ENCODE measurements at places on chromosomes 7 and 10.

- peaks cover 8% of the 10 kb centered on the region for H3K27me3 ChIP-seq
- DNase-seq = no peak
- no peak overlapping the region for H3K4me3 ChIP-seq
- no peak overlapping the region for H3K27ac ChIP-seq
Measured at GRCh38 chr10:104288355-104288754, 19.4 kb downstream of the GSTO2 start.

GRCh38 chr7:103637726-103638125, 191.7 kb upstream of the SLC26A5 start:
- no peaks in the 10 kb centered on the region for H3K27me3 ChIP-seq
- H3K36me3 ChIP-seq = no peaks in the 10 kb centered on the region
- no peak overlapping the region for H3K27ac ChIP-seq
- DNase-seq = no peak
- H3K4me1 ChIP-seq = no peaks in the 10 kb centered on the region
- no peak overlapping the region for H3K4me3 ChIP-seq

DNA sequence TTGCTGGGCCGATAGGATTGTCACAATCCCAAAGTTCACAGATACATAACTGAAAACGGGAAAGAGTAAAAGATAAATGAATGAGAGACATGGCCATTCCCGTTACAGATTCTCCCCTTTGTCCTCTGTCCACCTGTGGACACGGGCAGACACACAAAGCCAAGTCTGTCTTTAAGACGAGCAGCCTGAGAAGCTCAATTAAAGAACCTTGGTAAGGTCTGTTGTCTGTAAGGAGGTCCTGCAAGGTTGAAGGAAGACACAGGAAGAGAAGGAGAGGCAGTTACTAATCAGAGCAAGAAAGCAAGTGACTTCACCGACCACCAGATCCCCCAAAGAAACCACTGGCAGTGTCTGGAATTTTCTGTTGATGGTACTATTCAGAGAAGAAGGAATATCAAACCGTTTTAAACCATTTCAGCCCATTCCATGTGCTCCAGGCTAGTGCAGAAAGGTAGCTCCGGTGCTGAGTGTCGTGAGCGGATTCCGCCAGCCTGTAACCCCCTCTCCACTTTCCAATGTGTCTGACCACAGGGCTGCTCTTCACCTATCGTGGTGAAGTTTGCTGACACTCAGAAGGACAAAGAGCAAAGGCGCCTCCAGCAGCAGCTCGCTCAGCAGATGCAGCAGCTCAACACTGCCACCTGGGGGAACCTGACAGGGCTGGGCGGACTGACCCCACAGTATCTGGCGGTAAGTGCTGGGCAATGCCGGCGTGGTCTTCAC, 252.6 kb downstream of the CELF2 start:
- no peaks in the 10 kb centered on the region for H3K27me3 ChIP-seq
- peak; percentile 76 for DNase-seq
- peaks cover 9% of the 10 kb centered on the region for H3K36me3 ChIP-seq
- H3K4me1 ChIP-seq = peaks cover 16% of the 10 kb centered on the region
- no peak overlapping the region for H3K27ac ChIP-seq

DNA sequence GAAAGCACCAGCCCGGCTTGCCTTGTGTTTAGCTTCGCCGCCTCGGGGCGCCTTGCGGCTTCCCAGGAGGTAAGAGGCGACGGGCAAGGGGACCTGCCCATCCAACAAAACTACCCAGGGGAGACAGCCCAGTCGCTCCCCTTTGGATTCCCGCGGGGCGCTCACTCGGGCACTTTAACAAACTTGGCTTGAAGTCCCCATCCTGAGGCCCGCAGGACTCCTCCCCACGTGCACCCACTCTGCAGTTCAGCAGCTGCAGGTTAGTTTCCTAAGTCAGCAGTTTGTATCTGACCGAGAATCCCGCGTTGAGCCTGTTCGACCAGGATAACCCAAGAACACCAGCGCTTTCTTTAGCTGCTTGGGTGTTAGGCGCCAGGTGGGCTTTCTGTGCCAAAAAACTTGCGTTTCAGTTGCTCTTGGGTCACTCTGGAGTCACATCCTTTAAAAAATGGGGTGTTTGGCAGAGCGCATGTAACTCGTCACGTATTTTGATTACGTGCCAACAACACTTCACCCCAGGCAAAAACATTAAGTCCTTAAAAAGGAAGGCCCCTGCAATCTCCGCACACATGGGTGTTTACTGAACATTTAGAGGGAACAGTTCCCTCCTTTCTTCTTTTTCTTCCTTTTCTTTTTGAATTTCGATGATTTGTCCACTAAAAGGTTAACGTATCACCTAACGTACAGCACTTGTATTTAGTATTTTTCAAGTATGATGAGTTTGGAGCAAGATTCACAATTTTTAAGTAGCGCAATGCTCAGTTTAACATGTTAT, 876 bp downstream of the DNAH11 start:
- H3K4me3 ChIP-seq = peak overlapping the region; percentile 79
- H3K4me1 ChIP-seq = peaks cover 3% of the 10 kb centered on the region
- H3K27me3 ChIP-seq = peaks cover 75% of the 10 kb centered on the region
- no peaks in the 10 kb centered on the region for H3K36me3 ChIP-seq

- no peak for DNase-seq
- no peak overlapping the region for H3K27ac ChIP-seq
- no peak overlapping the region for H3K4me3 ChIP-seq
- no peaks in the 10 kb centered on the region for H3K4me1 ChIP-seq
- H3K36me3 ChIP-seq = no peaks in the 10 kb centered on the region
- no peaks in the 10 kb centered on the region for H3K27me3 ChIP-seq
Measured at GRCh38 chr10:98971464-98971863, 264.2 kb downstream of the HPSE2 start.

DNA sequence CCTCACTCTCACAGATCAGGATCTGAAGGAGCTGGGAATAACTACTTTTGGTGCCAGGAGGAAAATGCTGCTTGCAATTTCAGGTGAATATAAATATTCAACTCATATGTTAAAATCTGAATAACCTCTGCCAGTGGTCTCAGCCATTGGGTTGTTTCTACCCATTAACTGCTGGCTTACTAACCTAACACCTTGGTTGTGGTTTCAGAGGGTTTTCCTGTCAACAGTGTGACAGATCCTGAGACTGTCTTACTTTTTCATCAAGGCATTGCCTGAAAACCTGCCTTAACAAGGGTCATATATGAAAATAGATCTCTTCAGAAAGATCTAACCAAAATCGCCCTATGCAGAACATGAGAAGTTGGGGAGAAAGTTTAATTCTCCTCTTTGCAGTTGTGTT, 307.7 kb downstream of the BICC1 start:
- no peak for DNase-seq
- peaks cover 21% of the 10 kb centered on the region for H3K4me1 ChIP-seq
- H3K36me3 ChIP-seq = no peaks in the 10 kb centered on the region
- H3K4me3 ChIP-seq = no peak overlapping the region
- H3K27me3 ChIP-seq = no peaks in the 10 kb centered on the region

DNA sequence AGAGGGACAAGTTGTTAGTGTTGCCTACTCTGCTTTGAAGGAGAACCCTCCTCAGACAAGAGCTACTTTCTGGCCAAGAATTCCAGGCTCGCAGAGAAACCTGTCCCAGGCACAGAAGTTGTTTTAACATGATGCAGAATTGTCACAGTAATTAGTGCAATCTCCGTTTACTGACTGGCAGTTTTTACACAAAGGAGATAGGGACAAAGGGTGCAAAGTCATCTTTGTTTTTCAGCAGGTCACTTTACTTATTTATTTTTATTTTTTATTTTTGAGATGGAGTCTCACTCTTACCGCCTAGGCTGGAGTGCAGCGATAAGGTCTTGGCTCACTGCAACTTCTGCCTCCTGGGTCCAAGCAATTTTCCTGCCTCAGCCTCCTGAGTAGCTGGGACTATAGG, 12.3 kb downstream of the TCF7L2 start:
- no peaks in the 10 kb centered on the region for H3K36me3 ChIP-seq
- H3K4me3 ChIP-seq = no peak overlapping the region
- DNase-seq = no peak
- H3K27ac ChIP-seq = no peak overlapping the region
- H3K27me3 ChIP-seq = no peaks in the 10 kb centered on the region

DNA sequence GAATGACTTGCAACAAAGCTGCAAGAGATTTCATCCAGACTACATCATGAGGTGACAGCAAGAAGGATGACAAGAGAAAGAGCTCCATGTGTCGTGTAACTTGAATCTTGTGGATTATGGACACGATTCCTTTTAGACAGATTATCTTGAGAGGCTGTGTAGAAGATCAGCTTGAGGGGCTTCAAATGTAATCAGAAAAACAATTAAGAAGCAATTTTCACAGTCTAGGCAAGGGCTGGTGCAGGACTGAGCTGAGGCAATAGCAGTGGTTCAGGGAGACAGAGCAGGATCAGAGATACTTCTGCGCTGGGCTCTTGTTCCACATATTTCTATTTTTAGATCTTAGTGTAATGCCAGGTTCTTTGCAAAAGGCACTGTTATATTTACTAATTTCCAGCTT, 253.0 kb upstream of the COBL start:
- no peaks in the 10 kb centered on the region for H3K4me1 ChIP-seq
- H3K4me3 ChIP-seq = no peak overlapping the region
- no peak overlapping the region for H3K27ac ChIP-seq
- no peak for DNase-seq
- no peaks in the 10 kb centered on the region for H3K36me3 ChIP-seq

DNA sequence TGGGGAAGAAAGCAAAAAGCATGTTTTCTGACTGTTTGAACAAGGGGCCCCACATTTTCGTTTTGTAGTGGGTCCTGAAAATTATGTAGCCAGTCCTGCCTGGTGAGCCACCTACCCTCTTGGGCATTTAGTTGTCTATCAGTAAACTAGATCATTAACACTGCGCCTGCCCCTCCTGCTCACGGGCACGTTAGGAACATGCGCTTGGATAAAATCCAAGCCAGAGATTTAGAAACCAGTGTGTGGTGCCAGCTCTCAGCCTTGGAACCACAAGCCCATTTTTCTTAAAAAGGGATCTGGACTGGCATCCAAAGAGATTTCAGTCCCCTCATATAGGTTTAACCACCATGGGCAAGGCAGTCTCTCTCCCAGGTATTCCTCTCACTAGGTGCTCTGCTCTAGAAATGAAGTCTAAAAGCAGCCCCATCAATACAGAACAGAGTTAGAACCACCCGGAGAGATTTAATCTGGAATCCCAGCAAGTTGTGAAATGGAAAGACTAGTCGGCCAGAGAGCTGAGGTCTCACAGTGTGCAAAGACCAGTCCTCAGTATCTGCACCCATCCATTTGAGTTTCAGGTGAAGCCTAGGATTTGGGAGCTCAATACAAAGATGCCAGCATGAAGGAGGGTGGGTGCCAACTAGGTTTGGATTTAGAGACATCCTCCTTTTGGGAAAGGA, 123.9 kb upstream of the TCF7L2 start:
- H3K4me3 ChIP-seq = no peak overlapping the region
- no peaks in the 10 kb centered on the region for H3K36me3 ChIP-seq
- H3K27me3 ChIP-seq = no peaks in the 10 kb centered on the region

GRCh38 chr7:17142831-17143541, 155.5 kb upstream of the AHR start:
- no peak overlapping the region for H3K4me3 ChIP-seq
- no peaks in the 10 kb centered on the region for H3K27me3 ChIP-seq
- no peak for DNase-seq
- H3K4me1 ChIP-seq = no peaks in the 10 kb centered on the region

- no peak overlapping the region for H3K4me3 ChIP-seq
- no peak for DNase-seq
- peaks cover 9% of the 10 kb centered on the region for H3K27me3 ChIP-seq
- no peaks in the 10 kb centered on the region for H3K4me1 ChIP-seq
- no peak overlapping the region for H3K27ac ChIP-seq
- no peaks in the 10 kb centered on the region for H3K36me3 ChIP-seq
Measured at GRCh38 chr10:5533098-5533731, 8.5 kb downstream of the CALML3 start.

Data from neuronal stem cell (in vitro differentiated cells).